ENCODE measurements at places on chromosomes 1 and 21.

GRCh38 chr1:4652631-4653327 is 1.6 kb upstream of the AJAP1 start:
- H3K4me3 ChIP-seq: no peak overlapping the region
- H3K27me3 ChIP-seq: peaks cover 48% of the 10 kb centered on the region
- H3K4me1 ChIP-seq: peaks cover 11% of the 10 kb centered on the region
- no peaks in the 10 kb centered on the region for H3K36me3 ChIP-seq

DNA sequence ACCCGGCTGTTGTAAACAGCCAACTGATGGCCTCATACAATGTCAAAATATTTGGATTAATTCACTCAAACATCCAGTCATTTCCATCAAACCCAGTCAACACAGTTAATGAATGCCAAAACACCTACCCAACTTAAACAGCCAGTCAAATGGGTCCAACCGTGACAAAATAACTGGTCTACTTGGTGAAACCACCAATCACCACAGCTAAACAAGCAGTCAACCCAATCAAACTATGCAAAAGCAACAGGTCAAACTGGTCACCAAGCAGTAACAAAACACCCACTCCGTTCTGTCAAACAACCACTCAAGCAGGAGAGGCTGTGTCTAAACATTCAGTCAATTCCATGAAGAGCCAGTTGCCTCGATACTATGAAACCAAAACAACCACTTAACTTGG is 119.2 kb downstream of the FOXD2 start:
- no peak overlapping the region for H3K27ac ChIP-seq
- H3K36me3 ChIP-seq: no peaks in the 10 kb centered on the region
- no peak overlapping the region for H3K4me3 ChIP-seq
- peaks cover 6% of the 10 kb centered on the region for H3K27me3 ChIP-seq

DNA sequence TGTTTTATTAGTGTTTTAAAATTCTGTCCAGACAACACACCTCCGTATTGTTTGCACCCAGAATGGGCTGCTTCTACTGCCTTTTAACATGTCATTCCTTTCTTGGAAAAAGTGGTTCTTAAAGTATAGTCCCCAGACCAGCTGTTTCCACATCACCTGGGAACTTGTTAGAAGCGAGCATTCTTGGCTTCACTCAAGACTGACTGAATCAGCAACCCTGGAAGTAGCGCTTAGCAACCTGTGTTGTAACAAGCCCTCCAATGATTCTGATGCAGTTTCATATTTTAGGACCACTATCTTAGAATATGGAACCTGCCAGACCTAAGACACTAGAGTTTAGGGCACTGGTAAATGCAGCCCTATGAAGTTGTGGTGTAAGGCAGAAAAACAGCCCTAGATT is 6.0 kb upstream of the PPIE start:
- peaks cover 6% of the 10 kb centered on the region for H3K4me1 ChIP-seq
- no peak overlapping the region for H3K4me3 ChIP-seq
- no peak for DNase-seq
- peaks cover 22% of the 10 kb centered on the region for H3K27me3 ChIP-seq
- no peaks in the 10 kb centered on the region for H3K36me3 ChIP-seq

GRCh38 chr21:36250423-36251075 is 69.4 kb upstream of the MORC3 start:
- no peak for DNase-seq
- H3K4me1 ChIP-seq: no peaks in the 10 kb centered on the region
- no peaks in the 10 kb centered on the region for H3K27me3 ChIP-seq
- peaks cover 9% of the 10 kb centered on the region for H3K36me3 ChIP-seq
- H3K4me3 ChIP-seq: no peak overlapping the region

GRCh38 chr1:212671342-212672031 is 28.2 kb downstream of the BATF3 start:
- H3K4me1 ChIP-seq: peaks cover 9% of the 10 kb centered on the region
- no peaks in the 10 kb centered on the region for H3K36me3 ChIP-seq

- H3K4me1 ChIP-seq: peaks cover 15% of the 10 kb centered on the region
- no peak overlapping the region for H3K27ac ChIP-seq
- H3K27me3 ChIP-seq: no peaks in the 10 kb centered on the region
- no peak overlapping the region for H3K4me3 ChIP-seq
- H3K36me3 ChIP-seq: peaks cover 1% of the 10 kb centered on the region
These were observed 44.8 kb downstream of the GRHL3 start for GRCh38 chr1:24363994-24364393.

GRCh38 chr21:45427331-45428271 is 22.6 kb downstream of the COL18A1 start:
- DNase-seq: no peak
- H3K36me3 ChIP-seq: no peaks in the 10 kb centered on the region
- H3K4me3 ChIP-seq: no peak overlapping the region
- no peak overlapping the region for H3K27ac ChIP-seq

- DNase-seq: no peak
- H3K4me3 ChIP-seq: no peak overlapping the region
- H3K27ac ChIP-seq: no peak overlapping the region
- no peaks in the 10 kb centered on the region for H3K36me3 ChIP-seq
- no peaks in the 10 kb centered on the region for H3K27me3 ChIP-seq
These were observed 102.5 kb downstream of the TRABD2B start for GRCh38 chr1:47894410-47895278.

GRCh38 chr1:2180297-2181245 is 14.0 kb downstream of the FAAP20 start:
- H3K36me3 ChIP-seq: peaks cover 2% of the 10 kb centered on the region
- peak overlapping the region; percentile 37 for H3K4me3 ChIP-seq
- no peaks in the 10 kb centered on the region for H3K27me3 ChIP-seq
- H3K4me1 ChIP-seq: no peaks in the 10 kb centered on the region
- no peak overlapping the region for H3K27ac ChIP-seq
- no peak for DNase-seq

DNA sequence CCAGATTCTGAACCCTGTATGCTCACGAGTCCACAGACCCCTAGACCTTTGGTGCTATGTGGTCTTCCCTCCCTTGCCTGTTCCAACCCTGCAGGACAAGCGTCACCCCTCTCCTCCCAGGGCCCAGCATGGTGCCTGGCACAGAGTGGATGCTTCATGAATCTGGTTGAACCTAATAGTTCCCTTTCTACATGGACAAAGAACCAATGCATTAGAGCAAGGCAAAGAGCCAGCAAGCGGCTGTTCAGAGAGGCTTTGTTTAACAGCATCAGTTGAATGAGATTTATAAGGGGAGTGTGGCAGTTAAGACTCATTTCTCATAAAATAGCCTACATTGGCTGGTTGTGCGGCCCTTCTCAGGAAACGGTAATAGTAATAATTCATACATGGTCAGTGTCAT is 14.9 kb downstream of the SLC26A9 start:
- H3K27ac ChIP-seq: no peak overlapping the region
- DNase-seq: no peak
- H3K27me3 ChIP-seq: no peaks in the 10 kb centered on the region

DNA sequence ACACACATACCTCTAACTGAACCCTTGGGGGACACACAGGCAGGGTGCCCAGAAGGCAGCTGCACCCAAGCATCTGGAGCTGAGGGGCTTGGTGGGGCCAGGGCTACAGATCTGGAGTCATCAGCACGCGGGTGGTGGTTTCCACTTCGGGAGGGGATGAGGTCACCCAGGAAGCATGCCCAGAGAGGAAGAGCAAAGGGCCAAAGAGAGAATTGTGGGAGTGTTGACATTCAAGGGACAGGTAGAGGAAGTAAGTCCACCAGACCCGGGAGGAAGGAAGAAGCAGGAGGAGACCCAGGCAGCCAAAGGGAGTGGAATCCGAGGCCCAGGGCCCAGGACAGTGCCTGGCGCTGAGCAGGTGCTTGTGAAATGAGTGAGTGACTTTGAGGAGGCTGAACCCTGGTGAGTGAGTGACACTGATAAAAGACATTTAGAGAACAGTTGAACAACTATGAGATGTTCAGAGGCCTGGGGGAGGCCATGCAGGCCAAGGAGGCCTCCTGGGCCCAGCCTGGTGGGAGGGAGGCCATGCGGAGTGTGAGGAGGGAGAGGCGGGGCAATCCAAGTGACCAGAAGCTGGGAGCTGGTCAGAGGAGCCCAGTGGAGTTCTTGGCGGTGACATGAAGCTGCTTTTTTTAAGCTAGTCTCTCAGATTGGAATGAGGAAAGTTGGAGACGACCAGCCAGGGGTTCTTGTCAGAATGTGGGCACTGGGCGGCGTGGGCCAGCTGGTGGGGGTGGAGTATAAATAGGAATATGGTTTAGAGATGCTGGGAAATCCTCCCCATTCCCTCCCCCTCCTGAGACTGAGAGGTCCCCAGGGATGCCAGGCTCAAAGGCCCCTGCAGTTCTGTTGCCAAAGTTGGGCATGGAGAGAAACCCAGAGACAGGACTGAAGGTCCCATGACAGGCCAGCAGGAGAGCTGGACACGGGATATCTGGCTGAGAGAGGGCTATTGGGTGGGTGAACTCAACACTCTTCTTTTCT is 7.9 kb downstream of the CDK18 start:
- no peaks in the 10 kb centered on the region for H3K36me3 ChIP-seq
- peaks cover 10% of the 10 kb centered on the region for H3K4me1 ChIP-seq
- peaks cover 44% of the 10 kb centered on the region for H3K27me3 ChIP-seq
- DNase-seq: no peak

DNA sequence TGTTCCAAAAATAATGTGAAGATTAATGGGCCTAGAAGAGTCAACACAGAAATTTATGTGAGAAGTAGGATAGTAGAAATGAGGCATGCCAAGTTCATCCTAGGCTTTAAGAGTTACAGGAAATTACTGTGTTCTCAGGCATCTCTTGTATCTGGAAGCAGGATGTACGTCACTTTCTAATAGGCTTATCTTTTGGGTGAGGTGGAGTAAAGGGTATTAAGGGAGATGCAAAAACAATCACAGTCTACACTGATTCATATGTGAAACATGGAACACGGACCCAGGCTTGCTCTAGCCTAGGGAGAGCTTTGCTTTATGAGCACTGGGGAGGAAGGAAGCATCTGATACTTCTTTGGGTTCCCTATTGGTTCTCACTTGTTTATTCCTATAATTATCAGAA is 84.5 kb upstream of the RGS4 start:
- H3K27ac ChIP-seq: no peak overlapping the region
- no peaks in the 10 kb centered on the region for H3K4me1 ChIP-seq
- no peaks in the 10 kb centered on the region for H3K36me3 ChIP-seq
- H3K4me3 ChIP-seq: no peak overlapping the region
- no peak for DNase-seq

DNA sequence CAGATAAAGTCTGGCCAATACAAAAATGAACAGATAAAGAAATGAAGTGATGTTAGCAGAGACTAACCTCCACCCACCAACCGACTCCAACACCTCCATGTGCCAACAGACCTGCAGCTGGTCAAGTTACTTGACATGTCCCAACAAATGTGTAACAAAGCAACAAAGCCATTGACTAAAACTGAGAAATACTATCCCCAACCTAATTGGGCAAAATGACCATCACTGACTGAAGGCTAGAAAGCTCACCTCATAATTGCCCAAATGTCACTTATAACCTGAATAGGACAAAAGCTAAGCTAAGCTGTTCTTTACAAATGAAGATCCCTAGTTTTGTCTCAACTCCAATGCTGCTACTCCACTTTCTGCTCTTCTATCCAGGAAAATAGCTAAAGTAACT is 7.5 kb downstream of the KDM5B start:
- no peak overlapping the region for H3K4me3 ChIP-seq
- peaks cover 13% of the 10 kb centered on the region for H3K36me3 ChIP-seq
- peaks cover 5% of the 10 kb centered on the region for H3K4me1 ChIP-seq
- DNase-seq: no peak

DNA sequence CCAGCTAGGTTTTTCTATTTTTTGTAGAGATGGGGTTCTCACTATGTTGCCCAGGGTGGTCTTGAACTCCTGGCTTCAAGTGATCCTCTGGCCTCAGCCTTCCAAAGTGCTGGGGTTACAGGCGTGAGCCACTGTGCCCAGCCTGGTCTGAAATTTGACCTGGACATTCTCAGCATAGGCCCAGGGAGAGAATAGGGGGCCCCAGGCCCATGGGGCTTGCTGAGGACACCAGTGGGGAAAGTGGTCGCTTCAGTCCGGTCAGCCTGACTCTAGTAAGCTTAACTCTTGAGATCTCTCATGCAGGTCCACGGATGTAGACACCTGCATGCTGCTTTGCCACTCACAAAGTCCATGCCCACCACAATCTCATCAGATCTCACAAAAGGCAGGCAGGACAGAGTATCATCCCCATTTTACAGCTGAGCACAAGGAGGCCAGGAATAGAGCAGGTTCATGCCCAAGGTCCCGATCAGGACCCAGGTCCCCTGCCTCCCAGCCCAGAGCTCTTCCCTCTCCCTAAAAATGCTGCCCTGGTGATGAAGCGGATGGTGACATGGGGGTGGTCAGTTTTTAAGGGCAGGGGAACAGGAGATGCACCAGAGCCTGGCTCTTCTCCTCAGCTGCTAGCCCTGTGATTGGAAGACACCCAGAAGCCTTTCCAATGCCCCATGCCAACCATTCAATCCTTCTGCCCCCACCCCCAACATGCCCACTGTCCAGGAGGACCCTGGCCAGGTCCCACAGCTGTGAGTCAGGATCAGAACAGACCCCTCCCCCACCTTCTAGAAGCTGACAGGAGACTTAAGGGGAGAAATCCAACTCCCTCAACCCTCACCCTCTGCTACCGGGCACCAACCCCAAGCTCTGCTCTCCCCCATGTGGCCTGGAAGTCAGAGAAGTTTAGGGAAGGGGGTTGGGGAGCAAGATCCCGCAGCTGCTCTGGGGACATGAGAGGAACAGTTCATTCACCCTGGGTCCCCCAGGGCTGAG is 1.8 kb downstream of the FHL3 start:
- peaks cover 6% of the 10 kb centered on the region for H3K36me3 ChIP-seq
- H3K27me3 ChIP-seq: no peaks in the 10 kb centered on the region
- H3K27ac ChIP-seq: no peak overlapping the region
- no peak for DNase-seq
- peaks cover 40% of the 10 kb centered on the region for H3K4me1 ChIP-seq

GRCh38 chr1:28986306-28986910 is 72.0 kb downstream of the EPB41 start:
- peaks cover 3% of the 10 kb centered on the region for H3K4me1 ChIP-seq
- no peak for DNase-seq
- no peak overlapping the region for H3K4me3 ChIP-seq
- peaks cover 2% of the 10 kb centered on the region for H3K36me3 ChIP-seq

DNA sequence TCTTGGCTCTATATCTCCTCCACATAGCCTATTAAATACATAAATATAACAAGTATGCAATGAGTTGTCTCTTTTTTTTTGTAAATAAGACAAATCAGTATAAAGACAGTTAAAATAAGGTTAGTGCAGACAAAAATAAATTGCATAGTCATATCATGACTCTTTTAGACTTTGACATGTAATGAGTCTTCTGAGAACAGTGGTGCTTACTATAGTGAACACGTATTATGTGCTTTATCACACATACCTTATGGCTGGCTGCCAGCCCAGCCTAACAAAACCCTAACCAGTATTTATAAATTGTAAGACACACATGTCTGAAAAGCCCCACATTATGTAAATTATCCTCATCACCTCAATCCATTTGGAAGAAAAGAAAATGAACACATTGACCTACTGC is 29.1 kb upstream of the F13B start:
- H3K4me3 ChIP-seq: no peak overlapping the region
- no peaks in the 10 kb centered on the region for H3K27me3 ChIP-seq
- no peaks in the 10 kb centered on the region for H3K4me1 ChIP-seq
- no peak overlapping the region for H3K27ac ChIP-seq

- no peak for DNase-seq
- no peak overlapping the region for H3K4me3 ChIP-seq
- no peak overlapping the region for H3K27ac ChIP-seq
- no peaks in the 10 kb centered on the region for H3K27me3 ChIP-seq
These were observed 36.2 kb downstream of the UTP25 start for GRCh38 chr1:209863766-209864485.

- no peak overlapping the region for H3K27ac ChIP-seq
- DNase-seq: no peak
- no peaks in the 10 kb centered on the region for H3K4me1 ChIP-seq
- no peak overlapping the region for H3K4me3 ChIP-seq
These were observed 39.8 kb downstream of the MYSM1 start for GRCh38 chr1:58660105-58660504.

GRCh38 chr1:171251042-171251951 is 3.0 kb downstream of the FMO1 start:
- H3K36me3 ChIP-seq: no peaks in the 10 kb centered on the region
- no peaks in the 10 kb centered on the region for H3K4me1 ChIP-seq
- no peak overlapping the region for H3K27ac ChIP-seq
- H3K4me3 ChIP-seq: peak overlapping the region; percentile 85
- peak; percentile 33 for DNase-seq
